HuH-7 (cell line): ENCODE measurements at places on chromosomes 3 and 15.

GRCh38 chr3:192481638-192482037 is 245.7 kb downstream of the FGF12 start:
- no peak for DNase-seq

DNA sequence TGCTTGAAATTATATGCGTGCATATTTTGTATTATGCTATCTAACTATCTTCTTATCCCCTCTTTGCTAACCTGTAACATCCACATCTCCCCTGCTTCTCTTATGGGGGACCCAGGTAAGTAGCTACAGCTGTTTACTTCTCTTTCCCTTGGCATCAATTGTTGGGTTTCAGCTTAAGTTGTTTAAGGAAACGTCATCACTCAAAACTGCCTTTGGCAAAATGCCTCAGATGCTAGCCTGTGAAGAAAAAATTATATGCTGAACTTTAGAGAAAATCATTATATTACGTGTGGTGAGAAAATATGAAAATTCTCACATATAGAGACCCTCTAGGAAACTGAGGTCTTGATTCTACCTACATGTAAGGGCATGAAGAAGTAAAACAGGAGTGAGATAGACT is 447.0 kb upstream of the NECTIN3 start:
- DNase-seq, result no peak

DNA sequence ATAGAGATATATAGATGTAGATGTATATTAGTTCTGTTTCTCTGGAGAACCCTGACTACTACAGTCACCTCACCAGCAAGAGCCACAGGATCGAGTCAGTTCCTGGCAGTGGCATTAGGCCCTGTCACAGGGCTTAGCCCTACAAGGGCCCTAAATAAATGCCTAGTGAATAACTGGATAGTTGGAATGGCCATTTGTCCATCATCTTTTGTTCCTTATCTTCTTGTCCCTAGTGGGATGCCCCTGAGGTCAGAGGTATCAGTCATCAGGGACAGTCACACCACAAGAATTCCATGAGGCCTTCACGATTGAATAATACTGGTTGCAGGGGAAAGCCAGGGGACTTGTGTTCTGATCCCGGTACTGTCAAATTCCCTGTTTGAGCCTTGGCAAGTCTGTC is 204.9 kb upstream of the PPP2R3A start:
- DNase-seq, result no peak

DNA sequence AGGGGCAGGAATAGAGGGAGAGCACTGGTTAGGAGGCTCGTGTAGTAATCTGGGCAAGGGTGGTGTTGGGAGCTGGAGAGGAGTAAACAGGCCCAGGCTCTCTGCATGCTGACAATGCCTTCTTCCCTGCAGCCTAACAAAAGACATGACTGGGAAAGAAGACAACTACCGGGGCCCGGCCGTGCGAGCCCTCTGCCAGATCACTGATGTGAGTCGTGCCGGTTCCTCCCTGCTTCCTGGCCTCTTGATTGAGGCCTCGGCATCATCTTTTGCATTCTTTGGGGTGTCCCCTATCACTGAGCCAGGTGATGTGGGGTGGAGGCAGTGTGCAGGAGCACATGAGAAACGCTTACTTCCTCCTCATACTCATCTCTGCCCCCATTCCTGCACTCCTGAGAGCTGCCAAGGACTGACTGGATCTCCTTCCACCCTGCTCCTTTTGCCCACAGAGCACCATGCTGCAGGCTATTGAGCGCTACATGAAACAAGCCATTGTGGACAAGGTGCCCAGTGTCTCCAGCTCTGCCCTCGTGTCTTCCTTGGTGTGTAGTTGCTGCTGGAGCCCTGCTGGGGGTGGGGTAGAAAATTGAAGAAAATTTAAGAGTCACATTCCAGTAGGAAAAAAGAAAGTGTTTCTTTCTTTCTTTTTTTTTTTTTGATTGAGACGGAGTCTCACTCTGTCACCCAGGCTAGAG is 5.3 kb downstream of the COPG1 start:
- DNase-seq, result no peak

- no peak for DNase-seq
Observed at GRCh38 chr3:111761309-111761795, 97.7 kb upstream of the PHLDB2 start.

DNA sequence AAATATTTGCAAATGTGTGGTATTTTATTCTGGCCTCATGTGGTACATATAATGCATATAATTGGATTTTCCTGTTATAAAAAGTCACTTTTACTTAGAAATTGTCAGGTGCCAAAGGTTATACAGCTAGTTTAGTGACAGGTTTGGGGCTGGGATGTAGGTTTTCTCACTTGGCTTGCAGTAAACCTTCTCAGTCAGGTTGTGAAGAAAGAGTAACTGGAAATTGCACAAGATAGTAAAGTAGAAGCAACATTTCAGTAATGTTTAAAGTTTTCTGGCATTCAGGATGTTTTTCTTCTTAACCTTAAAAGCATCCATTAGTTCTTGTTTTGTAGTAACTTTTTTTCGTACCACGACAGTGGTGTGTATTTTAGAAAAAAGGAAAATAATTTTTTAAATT is 53.9 kb downstream of the MEF2A start:
- no peak for DNase-seq
